ENCODE measurements at places on chromosomes 12 and 14.
A peak's percentile ranks its signal among the peaks of the same experiment; 100 is the strongest.

- peak overlapping the region; percentile 74 for H3K4me3 ChIP-seq
- H3K4me1 ChIP-seq, result peaks cover 21% of the 10 kb centered on the region
- H3K36me3 ChIP-seq, result no peaks in the 10 kb centered on the region
- no peak overlapping the region for H3K27ac ChIP-seq
- DNase-seq, result no peak
These were observed 1.9 kb downstream of the CCDC184 start for GRCh38 chr12:48185181-48185919.

DNA sequence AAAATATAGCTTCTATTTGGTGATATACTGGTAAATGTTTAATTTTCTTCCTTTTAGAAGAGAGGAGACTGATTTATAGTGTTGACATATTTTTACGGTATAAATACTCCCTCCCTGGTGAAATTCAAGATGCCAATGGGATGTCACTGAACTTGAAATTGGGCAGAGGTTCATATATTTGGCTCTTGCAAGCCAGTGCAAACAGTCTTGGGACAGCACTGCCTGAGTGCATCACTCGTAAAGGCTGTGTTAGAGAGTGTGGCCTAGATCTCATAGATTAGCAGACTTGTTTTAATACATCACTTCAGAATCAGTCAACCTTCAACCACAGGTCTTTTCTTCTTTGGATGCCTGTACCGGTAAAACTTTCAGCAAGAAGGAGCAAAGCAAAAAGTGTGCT is 681.0 kb downstream of the NRXN3 start:
- no peak overlapping the region for H3K4me3 ChIP-seq
- no peaks in the 10 kb centered on the region for H3K4me1 ChIP-seq
- H3K27ac ChIP-seq, result no peak overlapping the region
- H3K27me3 ChIP-seq, result no peaks in the 10 kb centered on the region
- H3K36me3 ChIP-seq, result no peaks in the 10 kb centered on the region
- no peak for DNase-seq

GRCh38 chr12:72388322-72388721 is 116.2 kb downstream of the TRHDE start:
- DNase-seq, result no peak
- H3K4me3 ChIP-seq, result no peak overlapping the region
- no peak overlapping the region for H3K27ac ChIP-seq
- no peaks in the 10 kb centered on the region for H3K27me3 ChIP-seq
- H3K4me1 ChIP-seq, result no peaks in the 10 kb centered on the region
- no peaks in the 10 kb centered on the region for H3K36me3 ChIP-seq

- no peak overlapping the region for H3K27ac ChIP-seq
- no peak overlapping the region for H3K4me3 ChIP-seq
- no peak for DNase-seq
These were observed 4.8 kb downstream of the USP44 start for GRCh38 chr12:95546491-95546813.

DNA sequence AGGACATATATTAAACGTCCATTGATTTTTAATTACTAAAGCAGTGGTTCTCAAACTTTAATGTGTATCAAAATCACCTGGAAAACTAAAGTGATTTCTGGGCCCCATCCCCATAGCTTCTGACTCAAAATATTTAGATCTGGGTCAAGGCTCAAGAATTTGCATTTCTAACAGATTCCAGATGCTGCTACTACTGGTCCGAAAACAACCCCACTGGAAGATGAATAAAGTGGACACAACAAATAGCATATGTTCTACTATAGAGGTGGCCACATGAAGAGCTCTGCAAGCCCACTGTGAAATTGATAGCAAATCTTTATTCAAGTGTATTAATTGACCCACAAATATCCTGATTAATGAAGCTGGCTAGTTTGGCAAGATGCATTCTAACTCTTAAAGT is 69.4 kb downstream of the SPATA7 start:
- no peaks in the 10 kb centered on the region for H3K4me1 ChIP-seq
- no peak for DNase-seq
- H3K27ac ChIP-seq, result no peak overlapping the region
- H3K4me3 ChIP-seq, result no peak overlapping the region
- no peaks in the 10 kb centered on the region for H3K27me3 ChIP-seq

Measured in psoas muscle (tissue), 8 donors.